ENCODE measurements at places on chromosomes 13 and 19. TPM values are rescaled to one million over a fixed set of nuclear protein-coding genes. Genes with fewer than 3 reads are reported as not detected.

DNA sequence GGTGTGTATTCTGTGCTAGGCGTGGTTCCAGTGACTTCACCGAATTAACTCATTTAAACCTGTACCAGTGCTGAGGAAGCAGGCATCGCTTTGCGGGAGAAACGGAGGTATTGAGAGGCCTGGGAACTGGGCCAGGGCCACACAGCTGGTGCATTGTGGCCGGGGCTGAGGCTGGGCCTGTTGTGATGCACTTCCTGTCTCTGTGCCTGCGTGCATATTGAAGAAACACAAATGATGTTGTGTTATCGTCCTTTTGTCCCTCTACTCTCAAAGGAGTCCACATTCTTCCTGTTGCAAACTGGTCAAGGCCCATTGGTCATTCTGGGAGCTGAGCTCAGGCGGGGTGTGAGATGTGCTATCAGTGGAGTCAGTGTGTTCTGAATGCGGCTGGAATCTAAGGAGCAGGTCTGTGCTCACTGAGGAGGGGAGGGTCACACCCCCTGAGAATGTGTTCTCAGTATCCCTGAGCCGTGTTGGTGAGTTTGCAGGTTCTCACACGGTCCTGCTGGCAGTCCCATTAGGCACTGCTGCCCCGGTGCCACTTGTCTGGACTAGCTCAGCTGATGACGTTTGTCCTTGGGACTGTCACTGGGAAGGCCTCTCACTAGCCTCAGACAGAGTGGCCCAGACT, 62.1 kb downstream of the ARHGEF7 start:
- H3K27ac ChIP-seq = peak overlapping the region; percentile 89
- H3K4me1 ChIP-seq = peaks cover 74% of the 10 kb centered on the region
- H3K4me3 ChIP-seq = peak overlapping the region; percentile 20
- peak; percentile 60 for DNase-seq
- H3K27me3 ChIP-seq = no peaks in the 10 kb centered on the region
- H3K36me3 ChIP-seq = peaks cover 88% of the 10 kb centered on the region

GRCh38 chr13:29448174-29448573, 147.3 kb downstream of the SLC7A1 start:
- H3K36me3 ChIP-seq = no peaks in the 10 kb centered on the region
- no peaks in the 10 kb centered on the region for H3K4me1 ChIP-seq
- no peak for DNase-seq

DNA sequence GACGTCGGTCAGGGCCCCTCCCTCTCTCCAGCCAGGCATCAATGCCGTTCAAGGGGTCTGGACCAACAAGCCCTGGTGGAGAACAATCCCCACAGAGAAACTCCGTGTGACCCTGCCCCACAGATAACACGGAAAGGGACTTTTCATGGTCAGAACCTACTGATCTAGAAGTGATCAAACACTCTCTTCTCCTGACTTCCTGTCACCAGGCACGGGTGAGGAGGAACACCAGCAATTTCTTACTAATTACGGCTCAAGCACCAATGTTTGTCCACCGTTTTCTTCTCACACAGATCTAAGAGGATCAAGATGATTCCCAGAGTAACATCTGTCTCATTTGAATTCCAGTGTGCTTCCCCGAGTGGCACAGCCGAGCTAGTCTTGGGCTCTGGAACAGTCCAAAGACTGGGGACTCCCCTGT, 11.8 kb downstream of the RASA3 start:
- peak overlapping the region; percentile 86 for H3K27ac ChIP-seq
- H3K27me3 ChIP-seq = no peaks in the 10 kb centered on the region
- peak overlapping the region; percentile 44 for H3K4me3 ChIP-seq
- peaks cover 70% of the 10 kb centered on the region for H3K4me1 ChIP-seq
- no peak for DNase-seq
- H3K36me3 ChIP-seq = peaks cover 55% of the 10 kb centered on the region

The FXYD1 gene
- total RNA-seq = 1.0 TPM

DNA sequence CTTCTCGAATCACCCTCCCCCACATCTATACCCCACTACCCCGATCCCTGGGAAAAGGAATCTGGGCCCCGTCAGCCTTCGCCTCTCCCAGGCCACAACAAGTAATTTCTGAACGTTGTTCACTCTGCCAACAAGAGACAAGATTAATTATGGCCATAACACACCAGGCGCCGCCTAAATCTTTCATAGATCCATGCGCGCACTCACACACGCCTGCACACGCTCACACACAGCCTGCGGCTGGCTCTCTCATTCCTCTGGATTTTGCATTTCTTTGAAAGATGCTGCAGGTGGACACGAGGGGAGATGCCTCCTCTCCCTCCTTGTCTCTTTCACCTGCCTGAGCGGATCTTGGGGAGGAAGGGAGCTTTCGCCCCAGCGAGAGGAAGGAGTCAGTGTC, 17.1 kb downstream of the ZNRF4 start:
- H3K27me3 ChIP-seq = no peaks in the 10 kb centered on the region
- H3K36me3 ChIP-seq = no peaks in the 10 kb centered on the region
- no peak for DNase-seq
- no peak overlapping the region for H3K4me3 ChIP-seq
- no peaks in the 10 kb centered on the region for H3K4me1 ChIP-seq
- H3K27ac ChIP-seq = no peak overlapping the region

DNA sequence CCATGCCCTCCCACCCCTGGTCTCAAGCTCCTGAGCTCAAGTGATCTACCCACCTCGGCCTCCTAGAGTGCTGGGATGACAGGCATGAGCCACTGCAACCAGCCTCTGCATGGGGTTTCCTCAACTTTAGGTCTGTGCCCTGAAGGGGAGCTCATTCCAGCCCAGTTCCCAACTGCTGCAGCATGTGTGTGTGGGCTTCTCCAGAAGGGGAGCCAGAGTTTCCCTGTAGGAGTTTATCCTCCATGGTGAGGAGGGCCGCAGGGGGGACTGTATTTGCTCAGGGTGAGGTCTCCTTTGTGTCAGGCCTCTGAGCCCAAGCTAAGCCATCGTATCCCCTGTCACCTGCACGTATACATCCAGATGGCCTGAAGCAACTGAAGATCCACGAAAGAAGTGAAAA, 11.3 kb upstream of the ZNF808 start:
- peaks cover 8% of the 10 kb centered on the region for H3K36me3 ChIP-seq
- no peak for DNase-seq
- H3K27ac ChIP-seq = no peak overlapping the region

- peak overlapping the region; percentile 61 for H3K27ac ChIP-seq
- H3K4me1 ChIP-seq = peaks cover 58% of the 10 kb centered on the region
- no peak for DNase-seq
- H3K36me3 ChIP-seq = peaks cover 1% of the 10 kb centered on the region
- H3K27me3 ChIP-seq = no peaks in the 10 kb centered on the region
These were observed 5.5 kb upstream of the RANBP3 start for GRCh38 chr19:5983367-5983955.

The APC2 gene
- total RNA-seq = 0.10 TPM

DNA sequence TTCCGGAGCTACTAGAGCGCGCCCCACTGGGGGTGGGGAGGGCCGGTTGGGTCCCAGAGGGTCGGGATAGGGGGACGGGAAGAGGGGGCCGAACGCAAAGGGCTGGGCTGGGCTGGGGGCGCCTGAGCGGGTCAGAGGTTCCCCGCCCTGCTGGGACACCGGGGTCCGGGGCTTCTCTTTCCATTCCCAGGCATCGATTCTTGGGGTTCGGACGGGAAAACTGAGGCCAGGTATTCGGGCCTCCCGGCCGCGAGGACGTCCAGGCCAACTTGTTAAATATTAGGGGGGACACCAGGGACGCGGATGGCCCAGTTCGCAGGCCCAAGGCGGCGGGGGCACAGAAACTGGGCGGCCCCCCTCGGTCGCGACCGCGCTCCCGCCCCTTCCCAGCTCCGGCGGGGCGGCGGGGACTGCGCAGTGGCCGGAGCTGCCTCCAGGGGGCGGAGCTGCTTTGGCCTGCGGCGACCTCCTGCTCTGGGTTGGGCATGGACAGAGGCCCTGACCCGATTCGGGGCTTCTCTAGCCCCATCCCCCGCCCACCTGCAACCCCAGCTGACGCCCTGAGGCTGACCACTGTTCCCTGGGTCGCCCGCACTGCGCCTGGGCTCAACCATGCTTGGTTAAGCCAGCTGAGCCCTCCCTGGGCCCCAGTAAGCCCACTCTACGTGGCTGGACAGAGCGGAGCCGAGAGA, 1.2 kb upstream of the KLF16 start:
- no peaks in the 10 kb centered on the region for H3K27me3 ChIP-seq
- peaks cover 51% of the 10 kb centered on the region for H3K4me1 ChIP-seq
- peak; percentile 58 for DNase-seq
- H3K27ac ChIP-seq = peak overlapping the region; percentile 87
- peaks cover 10% of the 10 kb centered on the region for H3K36me3 ChIP-seq

DNA sequence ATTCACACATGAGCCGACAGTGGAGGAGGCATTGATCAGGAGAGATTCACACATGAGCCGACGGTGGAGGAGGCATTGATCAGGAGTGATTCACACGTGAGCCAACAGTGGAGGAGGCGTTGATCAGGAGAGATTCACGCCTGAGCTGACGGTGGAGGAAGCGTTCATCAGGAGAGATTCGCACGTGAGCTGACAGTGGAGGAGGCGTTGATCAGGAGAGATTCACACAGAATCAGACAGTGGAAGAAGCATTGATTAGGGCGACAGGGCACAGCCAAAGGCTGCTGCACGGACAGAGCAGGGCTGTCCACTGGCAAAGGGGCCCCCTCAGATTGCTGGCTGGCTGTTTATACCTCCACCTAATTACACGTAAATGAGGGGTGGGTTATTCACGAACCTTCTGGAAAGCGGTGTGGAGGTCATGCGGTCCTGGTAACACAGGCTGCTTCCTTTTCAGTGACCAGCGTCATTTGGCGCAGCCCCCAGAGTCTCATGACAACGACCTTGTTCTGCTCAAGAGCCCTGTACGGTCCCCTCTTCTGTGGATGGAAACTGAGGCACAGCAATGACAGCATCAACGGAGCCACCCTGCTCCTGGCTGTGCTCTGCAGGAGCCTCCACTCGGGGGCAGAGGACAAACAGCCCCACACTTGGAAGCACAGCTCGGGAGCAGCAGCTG, 50.6 kb upstream of the GAS6 start:
- no peak overlapping the region for H3K4me3 ChIP-seq
- H3K4me1 ChIP-seq = no peaks in the 10 kb centered on the region
- peaks cover 44% of the 10 kb centered on the region for H3K27me3 ChIP-seq
- no peaks in the 10 kb centered on the region for H3K36me3 ChIP-seq

The OR7D2 gene
- not detected for total RNA-seq

- H3K4me1 ChIP-seq = no peaks in the 10 kb centered on the region
- H3K27me3 ChIP-seq = no peaks in the 10 kb centered on the region
- peaks cover 47% of the 10 kb centered on the region for H3K36me3 ChIP-seq
- H3K4me3 ChIP-seq = no peak overlapping the region
These were observed 12.8 kb downstream of the ZNF439 start for GRCh38 chr19:11861301-11861700.

DNA sequence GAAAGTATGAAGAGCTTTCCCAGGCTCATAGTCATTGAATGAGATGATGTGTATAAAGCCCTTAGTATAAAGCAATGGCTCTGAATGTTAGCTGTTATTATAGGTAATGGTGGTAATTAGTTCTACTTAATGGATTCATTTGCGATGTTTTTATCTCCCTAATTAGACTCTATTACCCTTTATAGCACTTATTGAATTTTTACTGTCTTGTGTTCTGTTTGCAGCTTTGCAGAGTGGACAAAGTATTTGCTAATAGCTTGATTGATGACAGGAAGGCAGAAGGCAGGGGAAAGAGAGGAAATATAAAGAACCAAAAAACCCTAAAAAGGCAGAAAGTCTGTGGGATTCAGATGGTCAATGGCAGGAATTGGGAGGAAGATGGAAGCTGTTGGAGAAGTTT, 524.4 kb upstream of the SPRY2 start:
- H3K4me3 ChIP-seq = no peak overlapping the region
- no peak overlapping the region for H3K27ac ChIP-seq
- H3K27me3 ChIP-seq = no peaks in the 10 kb centered on the region
- no peak for DNase-seq
- no peaks in the 10 kb centered on the region for H3K36me3 ChIP-seq

The CYP4F2 gene
- total RNA-seq = not detected

DNA sequence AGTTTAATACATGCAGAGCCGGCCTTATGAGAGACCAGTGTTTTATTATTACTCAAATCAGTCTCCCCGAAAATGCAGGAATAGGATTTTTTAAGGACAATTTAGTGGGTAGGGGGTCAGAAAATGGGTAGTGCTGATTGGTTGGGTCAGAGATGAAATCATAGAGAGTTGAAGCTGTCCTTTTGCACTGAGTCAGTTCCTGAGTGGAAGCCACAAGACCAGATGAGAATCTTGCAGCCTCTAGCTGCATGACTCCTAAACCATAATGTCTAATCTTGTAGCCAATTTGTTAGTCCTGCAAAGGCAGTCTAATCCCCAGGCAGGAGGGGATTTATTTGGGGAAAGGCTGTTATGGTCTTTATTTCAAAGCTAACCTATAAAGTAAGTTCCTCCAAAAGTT, 1163.9 kb downstream of the DIAPH3 start:
- no peaks in the 10 kb centered on the region for H3K4me1 ChIP-seq
- no peaks in the 10 kb centered on the region for H3K27me3 ChIP-seq
- H3K36me3 ChIP-seq = no peaks in the 10 kb centered on the region
- no peak overlapping the region for H3K4me3 ChIP-seq
- no peak for DNase-seq

The THSD8 gene
- 27.0 TPM for total RNA-seq

DNA sequence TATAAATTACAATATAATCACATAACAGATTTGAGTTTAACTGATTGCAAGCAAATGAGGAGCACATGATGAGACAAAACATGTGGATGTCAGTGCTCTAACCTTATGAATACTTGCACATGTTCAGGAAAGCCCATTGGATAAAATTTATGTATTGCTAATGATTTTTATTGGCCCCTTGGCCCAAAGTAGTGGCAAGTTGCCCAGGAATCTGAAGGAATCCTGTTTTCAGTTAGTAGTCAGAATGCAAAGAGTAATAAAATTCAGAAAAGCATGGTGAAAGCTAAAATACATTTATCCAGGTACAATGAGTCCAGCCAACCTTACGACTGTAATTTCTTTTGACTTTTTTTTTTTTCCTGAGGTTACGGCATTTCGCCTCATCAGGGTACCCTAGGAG, 1539.4 kb downstream of the EFNB2 start:
- H3K4me1 ChIP-seq = no peaks in the 10 kb centered on the region
- no peak overlapping the region for H3K27ac ChIP-seq
- H3K27me3 ChIP-seq = peaks cover 2% of the 10 kb centered on the region
- H3K4me3 ChIP-seq = no peak overlapping the region
- no peak for DNase-seq
